SK-MEL-5 (cell line): ENCODE measurements at places on chromosomes 6 and 20.

- DNase-seq: no peak
These were observed 79.1 kb downstream of the UTRN start for GRCh38 chr6:144364208-144364720.

- no peak for DNase-seq
These were observed 48.4 kb downstream of the CPXM1 start for GRCh38 chr20:2751878-2752566.

GRCh38 chr20:62133864-62134263 lies 9.3 kb downstream of the PSMA7 start:
- DNase-seq: no peak

DNA sequence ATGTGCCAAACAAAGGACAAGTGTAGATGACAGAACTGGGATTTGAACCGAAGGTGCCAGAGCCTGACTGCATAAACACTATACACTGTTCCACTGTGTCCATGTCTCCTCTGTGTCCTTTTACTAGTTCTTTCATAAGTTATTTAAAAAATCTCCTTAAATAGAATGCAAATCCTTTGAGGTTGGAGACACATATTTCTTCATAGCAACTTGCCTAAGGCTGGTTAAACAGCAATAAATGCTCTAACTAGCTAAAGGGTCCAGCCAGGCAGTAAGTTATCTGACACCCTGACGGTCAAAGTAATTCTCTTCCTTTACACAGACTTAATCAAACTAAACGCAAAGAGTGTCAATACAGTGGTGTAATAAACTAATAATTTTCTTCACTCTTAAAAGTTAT lies 76.2 kb upstream of the TRAF3IP2 start:
- DNase-seq: no peak

GRCh38 chr6:127868338-127868737 lies 32.5 kb downstream of the THEMIS start:
- no peak for DNase-seq

DNA sequence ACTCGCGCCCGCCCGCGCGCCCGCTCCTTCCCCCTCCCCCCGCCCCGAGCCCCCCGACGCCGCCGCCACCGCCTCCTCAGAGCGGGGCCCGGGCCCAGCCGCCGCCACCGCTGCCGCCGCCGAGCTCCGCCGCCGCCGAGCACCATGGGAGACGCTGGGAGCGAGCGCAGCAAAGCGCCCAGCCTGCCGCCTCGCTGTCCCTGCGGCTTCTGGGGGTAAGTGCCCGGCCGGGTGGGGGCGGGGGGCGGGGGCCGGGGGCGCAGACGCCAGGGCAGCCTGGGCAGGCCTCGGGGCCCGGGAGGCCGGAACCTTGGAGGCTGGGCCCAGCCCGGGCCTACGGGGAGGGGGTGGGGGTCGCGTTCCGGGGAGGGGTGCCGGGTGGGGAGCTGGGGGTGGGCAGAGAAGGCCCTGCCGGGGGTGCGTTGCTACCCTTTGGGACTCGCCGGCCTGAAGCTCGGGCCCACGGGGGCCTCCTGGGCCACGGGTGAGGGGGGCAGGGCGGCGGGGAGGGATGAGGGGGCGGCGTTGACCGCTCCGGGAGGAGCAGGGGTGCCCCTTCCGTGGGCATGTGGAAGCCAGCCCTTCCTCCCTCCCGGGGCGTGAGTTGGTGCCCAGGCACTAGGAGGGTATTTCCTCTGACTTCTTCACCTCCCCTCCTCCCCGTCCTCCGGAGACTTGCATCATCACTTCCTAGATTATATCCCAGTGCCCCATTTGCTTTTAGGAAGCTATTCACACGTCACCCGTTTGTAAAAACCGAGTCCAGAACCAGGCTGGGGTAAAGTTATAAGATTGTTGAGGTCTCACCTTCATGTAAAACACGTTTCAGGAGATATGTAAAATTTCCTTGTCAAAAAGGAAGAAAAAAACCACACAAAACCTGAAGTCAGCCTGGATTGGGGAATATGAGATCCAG lies 533 bp downstream of the ZFAND3 start:
- DNase-seq: peak; percentile 78

DNA sequence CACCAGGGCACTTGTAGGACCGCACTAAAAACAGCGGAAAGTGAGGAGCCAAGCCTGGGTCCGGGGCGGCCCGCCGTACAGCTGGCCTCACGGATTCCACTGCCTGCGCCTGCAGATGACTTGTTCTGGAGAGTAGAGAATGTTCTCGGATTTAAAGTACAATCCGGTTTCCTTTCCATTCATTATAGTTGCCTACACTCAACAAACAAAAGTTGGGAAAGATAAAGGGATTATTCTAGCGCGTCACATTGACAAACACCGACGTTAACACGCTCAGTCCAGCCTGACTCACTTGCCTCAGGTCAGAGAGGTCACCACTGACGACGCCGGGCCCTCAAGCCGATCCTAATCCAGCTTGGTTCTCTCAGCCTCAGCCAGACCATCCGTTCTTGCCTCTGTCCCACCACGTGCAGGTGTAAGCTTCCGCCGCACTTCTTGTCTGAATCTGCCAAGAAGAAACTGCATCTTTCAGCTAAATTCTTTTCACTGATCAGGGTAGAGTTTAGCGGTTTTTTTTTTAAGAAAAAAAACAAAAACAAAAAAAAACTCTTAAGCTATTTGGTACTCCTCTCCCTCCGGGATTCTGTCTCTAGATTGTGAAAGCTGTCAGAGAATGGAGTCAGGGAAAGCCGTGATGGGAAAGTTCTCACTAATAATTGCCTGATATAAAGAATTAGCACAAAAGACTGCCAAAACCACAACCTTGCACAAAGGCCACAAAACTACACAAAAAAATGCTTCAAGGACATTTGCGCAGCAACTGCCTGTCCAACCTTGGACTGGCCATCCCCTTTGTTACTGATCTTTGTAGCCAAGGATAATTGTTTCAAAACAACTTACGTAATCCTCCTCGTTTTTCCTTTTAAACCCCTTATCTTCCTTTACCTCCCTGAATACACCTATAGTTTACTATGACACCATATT lies 1.1 kb upstream of the PHF10 start:
- no peak for DNase-seq

- DNase-seq: no peak
These were observed 60.7 kb downstream of the PRND start for GRCh38 chr20:4782378-4782772.

DNA sequence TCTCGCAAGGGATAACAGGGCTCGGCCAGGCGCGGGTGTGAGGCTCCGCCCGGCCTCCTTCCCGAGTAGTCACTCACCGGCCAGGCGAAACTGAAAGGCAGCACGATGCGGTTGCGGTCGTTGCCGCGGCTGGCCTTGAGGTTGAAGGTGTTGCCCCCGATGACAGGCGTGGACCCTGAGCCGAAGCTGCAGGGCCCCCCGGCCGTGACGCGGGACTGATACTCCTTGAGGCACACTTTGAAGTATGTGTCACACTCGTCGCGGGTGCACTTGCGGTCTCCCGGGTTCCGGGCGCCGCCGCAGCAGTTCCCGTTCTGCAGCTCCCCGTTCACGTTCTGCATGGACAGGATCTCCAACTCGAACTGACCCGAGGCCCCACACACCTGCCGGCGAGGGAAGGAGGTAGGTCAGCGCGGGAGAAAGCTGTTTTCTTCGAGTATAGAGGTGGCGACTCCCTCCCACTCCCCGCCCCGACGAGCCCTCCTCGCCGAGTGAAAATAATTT lies 1.1 kb downstream of the JAG1 start:
- no peak for DNase-seq

DNA sequence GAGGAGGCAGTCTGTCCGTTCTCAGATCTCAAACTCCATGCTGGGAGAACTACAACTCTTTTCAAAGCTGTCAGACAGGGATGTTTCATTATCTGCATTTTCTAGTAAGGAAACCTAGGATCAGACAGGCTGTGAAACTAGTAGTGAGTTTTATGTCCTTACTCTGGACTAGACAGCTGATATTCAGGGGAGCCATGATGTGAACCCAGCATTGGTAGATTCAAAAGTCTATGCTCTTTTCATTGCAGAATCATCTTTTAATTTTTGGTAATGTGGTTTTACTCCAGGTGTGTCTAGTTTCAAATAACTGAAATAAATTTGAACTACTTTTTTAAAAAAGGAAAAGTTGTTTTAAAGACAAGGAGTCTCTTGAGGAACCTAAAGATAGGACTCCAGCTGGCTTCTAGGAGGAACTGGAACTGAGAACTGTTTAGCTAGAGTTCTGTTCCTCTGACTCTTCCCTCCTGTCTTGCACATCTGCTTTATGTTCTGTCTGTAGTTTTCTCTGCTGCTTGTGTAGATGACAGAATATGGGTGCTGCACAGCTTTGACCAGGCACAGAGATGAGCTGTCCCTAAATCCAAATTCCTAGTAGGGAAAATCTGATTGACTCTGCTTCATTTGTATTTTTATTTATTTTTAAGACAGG lies 27.8 kb upstream of the RNF144B start:
- no peak for DNase-seq

GRCh38 chr6:56595490-56596122 lies 47.1 kb downstream of the DST start:
- DNase-seq: peak; percentile 51
